Amniotic epithelial cell (primary cell): ENCODE measurements at places on chromosomes 3 and 15.

GRCh38 chr3:139529662-139530061, 9.9 kb downstream of the RBP1 start:
- DNase-seq: no peak

GRCh38 chr3:45100981-45101407, 45.2 kb downstream of the CDCP1 start:
- peak; percentile 99 for DNase-seq

DNA sequence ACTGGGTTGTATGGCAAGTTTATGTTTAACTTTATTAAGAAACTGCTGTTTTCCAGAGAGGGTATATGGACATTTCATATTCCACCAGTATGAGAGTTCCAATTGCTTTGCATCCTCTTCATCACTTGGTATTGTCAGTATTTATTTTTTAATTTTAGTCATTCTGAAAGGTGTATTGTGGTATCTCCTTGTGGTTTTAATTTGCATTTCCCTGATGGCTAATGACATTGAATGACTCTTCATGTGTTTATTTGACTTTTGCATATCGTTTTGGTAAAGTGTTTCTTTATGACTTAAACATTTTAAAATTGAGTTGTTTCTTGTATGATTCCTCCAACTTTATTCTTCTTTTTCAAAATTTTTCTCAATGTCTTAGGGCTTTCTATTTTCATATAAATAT, 44.4 kb downstream of the IL1RAP start:
- no peak for DNase-seq

DNA sequence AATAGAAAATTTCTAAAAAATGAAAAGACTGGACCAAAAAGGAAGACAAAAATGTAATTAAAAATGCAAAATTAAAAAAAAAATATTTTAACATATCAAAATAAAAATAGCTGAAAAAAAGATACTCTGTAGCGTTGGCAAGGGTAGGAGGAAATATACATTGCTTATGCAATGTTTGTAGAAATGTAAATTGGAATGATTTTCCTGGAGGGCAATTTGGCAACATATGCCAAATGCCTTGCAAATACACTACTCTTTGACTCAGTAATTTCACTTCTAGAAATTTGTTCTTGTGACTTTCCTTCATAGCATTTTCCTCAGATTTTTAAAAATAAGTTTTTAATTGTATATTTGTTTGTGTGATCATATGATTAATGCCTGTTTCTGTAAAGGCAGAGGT, 296.6 kb downstream of the ZNF621 start:
- no peak for DNase-seq

DNA sequence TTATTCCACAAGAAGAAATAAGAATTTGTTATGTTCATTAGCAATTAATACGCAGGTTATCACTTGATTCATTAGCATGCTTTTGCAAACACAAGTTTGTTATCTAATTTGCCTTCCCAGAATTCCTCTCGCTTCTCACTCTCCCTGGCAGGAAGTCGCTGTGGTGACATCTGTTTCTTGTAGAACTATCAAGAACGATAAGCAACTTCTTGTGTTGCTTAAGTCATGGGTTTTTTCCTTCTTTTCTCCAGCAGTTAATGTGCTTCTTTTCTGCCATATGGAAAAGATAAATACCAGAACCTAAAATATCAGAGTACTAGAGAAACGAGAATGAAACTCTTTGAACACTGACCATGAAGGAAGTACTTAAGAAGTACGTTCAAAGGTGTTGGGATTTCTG, 99.8 kb upstream of the CHMP2B start:
- DNase-seq: peak; percentile 1
